Kidney (tissue), 22 donors: ENCODE measurements at places on chromosomes 6 and 20.

DNA sequence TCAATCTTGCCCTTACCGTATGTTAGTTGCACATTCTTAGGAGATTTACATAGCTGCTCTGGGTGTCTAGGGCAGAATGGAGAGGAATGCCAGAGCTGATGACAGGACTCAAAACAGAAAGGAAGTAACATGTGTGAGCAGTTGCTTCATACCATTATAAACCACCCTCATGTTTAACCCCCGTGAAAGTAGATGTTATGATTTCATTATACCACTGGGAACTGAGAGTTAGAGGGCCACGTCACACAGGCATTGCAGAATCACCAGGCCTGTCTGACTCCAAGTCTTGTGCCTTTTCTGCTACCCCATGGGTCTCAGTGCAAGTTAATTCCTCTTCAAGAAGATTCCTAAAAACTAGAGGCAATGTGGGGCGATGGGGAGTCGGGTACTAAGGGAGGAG, 23.5 kb upstream of the SIM1 start:
- no peak for DNase-seq

- no peak for DNase-seq
These were observed 50.0 kb downstream of the SNRNP48 start for GRCh38 chr6:7640016-7640415.

GRCh38 chr6:15593798-15594197, 69.0 kb downstream of the DTNBP1 start:
- no peak for DNase-seq

DNA sequence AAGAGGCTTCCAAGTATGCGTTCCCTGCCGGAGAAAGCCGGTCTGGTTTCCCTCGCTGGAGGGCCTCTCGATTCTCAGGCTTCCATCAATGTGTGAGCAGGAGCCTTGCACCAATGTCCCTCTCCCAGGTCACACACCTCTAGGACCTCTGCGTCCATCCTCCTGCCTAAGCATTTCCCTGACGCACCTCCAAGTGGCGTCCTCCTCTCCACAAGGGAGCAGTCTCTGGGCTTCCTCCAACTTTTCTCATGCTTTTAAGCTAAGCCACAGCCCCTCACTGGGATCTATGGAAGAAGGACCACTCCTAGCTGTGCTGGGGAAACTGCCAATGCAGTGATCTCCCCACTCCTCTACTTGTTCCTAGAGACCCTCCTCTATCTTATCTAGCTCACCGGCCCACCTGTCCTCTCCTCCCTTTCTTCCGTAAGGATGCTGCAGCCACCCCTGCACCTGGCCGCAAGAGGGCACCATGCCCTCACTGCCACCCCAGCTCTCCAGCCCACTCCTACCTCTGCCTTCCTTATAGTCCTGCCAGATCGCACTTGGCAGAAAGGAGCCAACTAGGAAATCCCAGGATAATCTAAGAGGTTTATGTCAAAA, 258.7 kb downstream of the LRFN2 start:
- peak; percentile 66 for DNase-seq

GRCh38 chr6:37187321-37188022, 17.5 kb downstream of the PIM1 start:
- no peak for DNase-seq

DNA sequence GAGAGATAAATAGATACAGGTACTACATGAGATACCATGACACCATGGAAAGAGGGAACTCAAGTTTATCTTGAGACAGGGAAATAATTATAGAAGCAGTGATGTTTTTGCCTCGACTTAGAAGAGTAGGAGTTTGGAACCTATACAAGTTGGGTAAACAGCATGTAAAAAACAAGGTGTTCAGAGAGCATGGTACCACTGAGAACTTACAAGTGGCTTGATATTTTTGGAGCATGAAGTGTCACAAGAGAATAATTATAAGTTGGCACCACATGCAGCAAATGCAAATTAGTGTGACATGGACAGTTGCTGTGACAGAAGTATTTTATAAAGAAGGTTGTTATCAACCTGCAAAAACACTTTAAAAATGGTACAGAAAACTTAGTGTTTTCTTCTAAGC, 47.1 kb upstream of the SCAF8 start:
- no peak for DNase-seq

DNA sequence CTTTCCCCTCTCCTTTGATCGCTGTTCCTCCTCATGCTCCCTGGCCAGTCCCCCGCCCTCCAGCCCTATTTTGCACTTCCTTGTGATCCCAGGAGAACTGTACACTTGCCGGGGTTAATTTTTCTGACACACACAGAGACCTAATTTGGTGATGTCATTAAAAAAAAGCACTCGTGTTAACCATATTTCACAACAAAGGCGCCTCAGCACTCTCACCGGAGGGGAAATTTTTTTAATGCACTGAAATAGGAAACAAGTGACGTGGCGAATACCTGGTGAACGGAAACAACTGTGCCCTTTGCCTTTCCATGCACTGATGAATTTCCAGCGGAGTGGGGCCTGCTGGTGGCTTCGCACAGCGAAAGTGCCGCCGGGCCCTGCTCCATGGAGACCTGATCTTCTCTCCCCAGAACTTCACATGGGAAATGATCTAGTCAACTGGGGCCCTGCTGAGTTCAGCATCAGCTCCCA, 53.9 kb upstream of the TAGAP start:
- DNase-seq: peak; percentile 67

- DNase-seq: no peak
These were observed 43.1 kb upstream of the BEND6 start for GRCh38 chr6:56911847-56912246.

DNA sequence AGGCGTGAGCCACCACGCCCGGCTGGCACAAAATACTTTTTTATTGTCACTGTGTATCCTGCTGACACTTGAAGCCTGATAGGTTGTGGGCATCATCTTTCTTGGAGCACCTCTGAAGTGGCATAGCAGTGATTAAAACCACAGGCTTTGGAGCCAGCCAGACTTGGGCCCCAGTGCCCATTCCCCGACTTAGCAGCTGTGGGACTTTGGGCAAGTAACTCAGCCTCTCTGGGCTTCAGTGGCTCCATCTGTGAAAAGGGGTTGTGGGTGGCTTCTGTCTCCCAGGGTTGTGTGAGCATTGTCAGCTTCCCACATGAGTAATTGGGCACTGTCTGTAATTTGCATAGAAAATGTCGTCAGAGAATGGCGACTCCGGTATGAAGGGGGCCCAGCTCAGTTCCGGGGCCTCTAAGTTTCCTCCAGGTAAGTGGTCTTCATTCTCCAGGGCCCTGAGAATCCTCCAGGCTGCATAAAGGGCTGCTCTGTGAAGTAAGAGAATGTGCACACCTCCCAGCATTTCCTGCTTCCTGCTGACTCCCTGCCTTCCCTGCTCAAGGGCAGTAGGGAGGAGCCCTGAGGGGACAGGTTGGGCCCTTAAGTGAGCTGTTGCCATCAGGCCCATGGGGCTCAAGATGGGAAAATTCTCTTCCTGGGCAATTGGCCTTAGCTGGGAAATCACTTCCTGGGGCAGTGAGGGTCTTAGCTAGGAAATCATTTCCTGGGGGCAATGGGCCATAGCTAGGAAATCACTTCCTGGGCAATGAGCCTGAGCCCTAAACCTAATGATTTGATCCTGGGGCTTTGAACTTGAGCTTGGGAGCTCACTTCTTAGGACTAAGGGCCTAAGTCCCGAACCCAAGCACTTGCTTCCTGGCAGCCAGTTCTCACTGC, 27.2 kb downstream of the ARHGAP40 start:
- no peak for DNase-seq

- no peak for DNase-seq
These were observed 181.9 kb downstream of the HAO1 start for GRCh38 chr20:7758406-7758805.

- DNase-seq: no peak
These were observed 201.1 kb downstream of the ZFAND3 start for GRCh38 chr6:38020593-38020992.

DNA sequence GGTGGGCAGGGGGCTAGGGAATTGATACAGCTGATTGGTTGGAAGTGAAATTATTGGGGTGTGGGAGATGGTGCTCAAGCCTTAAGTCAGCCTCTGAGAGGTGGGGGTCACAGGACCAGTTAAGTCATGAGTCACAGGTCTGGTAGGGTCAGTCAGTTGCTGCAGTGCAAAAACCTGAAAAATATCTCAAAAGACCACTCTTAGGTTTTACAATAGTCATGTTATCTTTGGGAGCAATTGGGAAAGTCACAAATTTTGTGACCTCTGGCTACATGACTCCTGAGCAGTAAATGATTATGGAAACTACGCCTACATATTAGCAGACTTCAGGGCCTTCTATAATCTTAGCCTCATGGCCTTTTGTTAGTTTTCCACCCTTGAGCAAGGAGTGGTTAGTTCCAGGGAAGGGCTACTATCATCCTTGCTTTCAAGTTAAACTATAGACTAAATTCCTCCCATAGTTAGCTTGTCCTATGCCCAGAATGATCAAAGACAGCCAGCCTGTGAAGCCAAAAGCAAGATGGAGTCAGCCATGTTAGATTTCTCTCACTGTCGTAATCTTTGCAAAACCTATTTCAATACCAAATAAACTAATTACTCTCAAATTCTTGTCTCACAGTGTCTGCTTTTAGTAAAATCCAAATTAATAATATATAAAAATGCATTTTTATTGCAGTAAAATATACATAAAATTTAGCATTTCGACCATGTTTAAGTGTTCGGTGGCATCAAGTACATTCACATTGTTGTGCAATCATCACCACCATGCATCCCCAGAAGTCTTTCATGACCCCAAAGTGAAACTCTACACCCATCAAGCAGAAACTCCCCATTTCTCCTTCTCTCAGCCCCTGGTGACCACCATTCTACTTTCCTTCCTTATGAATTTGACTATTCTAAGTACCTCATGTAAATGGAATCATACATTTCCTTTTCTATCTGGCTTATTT, 60.9 kb upstream of the CD2AP start:
- DNase-seq: no peak

GRCh38 chr6:145138469-145139139, 596.7 kb downstream of the EPM2A start:
- no peak for DNase-seq

DNA sequence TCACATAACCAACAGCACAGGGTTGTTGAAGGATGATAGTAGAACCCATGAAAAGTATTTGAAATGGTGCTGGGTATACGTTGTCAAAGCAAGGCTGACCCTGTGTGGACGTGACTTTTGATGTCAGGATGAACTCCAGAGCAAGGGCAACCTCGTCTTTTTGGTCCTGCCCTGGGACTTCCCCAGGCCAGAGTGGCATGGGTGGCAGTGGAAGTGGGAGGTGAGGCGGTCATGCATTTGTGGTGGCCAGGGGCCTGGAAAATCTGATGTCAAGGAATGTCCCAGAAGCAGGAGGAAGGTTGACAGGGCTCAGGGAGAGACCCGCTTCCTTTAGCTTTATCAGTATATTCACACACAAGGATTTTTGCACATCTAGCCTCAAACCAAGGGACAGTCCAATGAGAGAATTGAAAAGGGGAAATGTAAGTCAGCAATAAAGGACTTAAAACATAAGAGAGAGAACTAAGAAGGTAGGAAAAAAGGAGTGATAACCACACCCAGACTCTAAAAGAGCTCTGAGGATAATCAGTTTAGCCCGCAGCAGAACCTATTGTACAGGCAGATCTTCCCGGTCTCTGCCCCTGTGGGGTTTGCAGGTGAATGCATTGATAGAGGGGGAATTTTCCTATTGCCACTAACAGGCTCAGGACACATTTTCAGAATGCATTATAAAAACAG, 98.8 kb upstream of the HDGFL1 start:
- DNase-seq: no peak

DNA sequence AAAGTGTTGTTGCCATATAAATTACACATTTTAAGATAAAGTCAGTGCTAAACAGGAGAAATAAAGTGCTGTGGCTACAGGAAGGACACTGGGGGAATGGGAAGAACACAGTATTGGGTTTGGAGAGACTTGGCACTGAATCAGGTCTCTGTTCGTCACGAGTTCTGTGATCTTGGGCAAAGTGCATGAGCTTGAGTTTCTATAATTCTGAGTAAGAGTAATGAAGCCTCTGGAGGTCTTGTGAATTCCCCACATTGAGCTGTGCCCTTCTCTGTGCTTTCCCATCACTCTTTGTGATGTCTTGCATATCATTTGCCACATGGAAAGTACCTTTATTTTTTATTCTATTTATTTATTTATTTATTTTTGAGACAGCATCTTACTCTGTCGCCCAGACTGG, 16.8 kb upstream of the EEF1A1 start:
- DNase-seq: no peak

DNA sequence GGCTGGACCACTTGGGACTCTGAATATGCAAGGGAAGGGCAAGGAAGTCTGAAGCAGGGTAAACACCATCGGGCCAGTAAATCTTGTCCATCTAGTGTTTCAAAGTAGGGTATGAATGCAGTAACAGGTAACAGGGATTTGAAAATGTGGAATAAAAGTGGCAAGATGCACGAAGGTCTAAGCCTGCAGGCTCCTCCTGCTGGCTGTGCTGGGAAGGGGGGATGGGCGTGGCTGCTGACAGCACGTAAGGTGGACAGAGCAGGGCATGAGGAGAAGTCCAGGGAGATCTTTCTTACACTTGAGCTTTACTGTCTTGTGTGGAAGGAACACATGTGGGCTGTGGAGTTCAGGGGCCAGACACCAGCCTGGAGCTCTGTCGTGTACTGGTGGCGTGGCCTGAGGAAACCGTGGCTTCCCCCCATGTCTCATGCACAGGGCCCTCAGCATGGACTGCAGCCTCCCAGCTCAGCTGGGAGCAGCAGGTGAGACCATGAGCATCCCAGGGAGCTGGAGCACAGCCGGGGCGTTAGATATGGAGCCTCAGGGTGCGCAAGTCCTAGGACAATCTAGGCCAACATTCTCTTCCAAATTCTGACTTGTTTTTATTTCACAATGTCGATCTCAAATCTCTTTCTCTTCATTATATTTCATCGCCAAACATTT, 84.5 kb downstream of the SLC22A23 start:
- DNase-seq: no peak

DNA sequence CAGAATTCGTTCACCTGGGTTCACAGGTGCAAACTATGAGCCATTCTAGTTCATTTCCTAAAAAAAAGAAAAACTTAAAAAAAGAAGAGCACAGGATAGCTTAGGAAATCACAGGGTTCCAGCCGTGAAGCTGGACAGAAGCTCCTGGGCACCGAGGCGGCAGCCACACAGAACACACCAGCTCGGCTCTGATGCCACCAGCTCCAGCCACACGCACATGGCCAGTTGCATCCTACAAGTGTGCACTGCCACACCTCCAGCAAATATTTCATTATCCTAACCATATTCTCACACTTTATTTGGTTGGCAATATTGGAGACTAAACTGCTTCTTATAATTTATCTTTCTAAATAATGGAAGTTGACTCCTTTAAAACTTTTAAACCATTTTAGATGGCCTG, 26.2 kb upstream of the AFDN start:
- DNase-seq: no peak

DNA sequence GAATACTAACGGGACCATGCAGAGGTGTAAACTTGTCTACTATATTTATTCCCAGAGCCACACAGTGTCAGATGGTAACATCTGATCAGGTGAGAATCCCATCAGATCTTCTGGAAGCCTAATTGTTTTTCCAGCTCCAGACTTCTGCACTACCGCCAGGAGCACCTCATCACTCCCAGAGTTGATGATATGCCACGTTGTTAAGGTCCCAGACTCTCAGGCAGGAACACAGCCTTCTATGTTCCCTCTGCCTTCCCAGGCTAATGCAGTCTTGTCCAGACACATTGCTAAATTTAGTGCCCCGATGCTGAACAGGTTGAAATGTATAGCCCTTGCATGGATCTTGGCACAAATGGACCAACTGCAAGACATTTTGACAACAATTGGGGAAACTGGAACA, 86.2 kb downstream of the PROKR2 start:
- DNase-seq: no peak

GRCh38 chr6:122200440-122200839, 199.0 kb upstream of the HSF2 start:
- no peak for DNase-seq
